ENCODE measurements at places on chromosomes 5 and 9.
A peak's percentile ranks its signal among the peaks of the same experiment; 100 is the strongest.

- no peak for DNase-seq
Measured at GRCh38 chr5:179190851-179191505, 130.8 kb downstream of the ZNF354C start.

GRCh38 chr5:11064763-11065450 is 303.9 kb upstream of the DAP start:
- DNase-seq, result no peak

DNA sequence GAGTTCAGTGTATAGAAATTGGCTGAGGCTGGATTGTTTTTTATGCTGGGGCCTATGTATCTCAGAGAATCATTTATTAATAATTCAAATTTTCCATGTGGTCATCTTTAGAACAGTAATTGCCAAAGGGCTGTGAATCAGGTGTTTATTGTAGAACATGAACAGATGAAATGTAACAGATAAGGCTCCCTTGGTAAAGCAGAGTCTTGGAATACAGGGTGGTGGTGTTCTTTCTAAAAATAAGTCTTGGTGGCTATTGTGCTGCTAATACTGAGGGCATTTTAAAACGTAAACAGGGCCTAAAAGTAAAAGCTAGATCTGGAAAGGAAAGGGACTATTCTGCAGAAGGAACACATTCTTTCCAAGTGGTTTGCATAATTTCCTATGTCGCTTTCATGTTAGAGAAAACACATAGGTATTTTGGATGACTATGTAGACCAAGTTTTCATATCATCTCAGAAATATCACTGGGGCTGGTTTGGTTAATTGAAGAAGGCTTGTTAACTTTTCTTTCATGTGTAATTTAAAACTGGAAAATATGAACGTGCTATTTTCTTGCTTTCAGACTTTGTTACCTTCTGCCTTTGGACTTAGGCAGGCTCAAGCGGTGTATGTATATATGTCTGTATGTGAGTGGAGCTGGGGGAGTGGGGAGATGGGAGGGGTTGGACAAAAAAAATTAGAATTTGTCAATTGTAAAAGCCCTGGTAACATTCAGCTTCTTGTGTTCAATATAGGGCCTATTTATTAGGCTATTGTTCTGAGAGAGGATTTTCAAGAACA is 119.9 kb upstream of the ANKRD55 start:
- no peak for DNase-seq

DNA sequence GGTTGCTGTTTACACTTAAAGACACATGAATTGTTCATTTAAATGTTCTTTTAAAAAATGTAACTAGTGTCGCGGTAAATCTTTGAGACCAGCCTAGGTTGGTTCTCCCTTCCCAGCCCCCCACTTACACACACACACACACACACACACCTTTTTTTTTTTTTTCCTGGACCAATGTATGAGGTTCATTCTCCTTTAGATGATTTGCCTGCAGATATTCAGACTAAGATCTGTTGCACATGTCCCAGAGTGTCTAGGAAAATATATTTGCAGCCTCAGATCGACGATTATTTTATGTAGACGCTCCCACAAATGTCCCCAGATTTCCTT is 4.4 kb upstream of the ELAVL2 start:
- DNase-seq, result no peak

- no peak for DNase-seq
Measured at GRCh38 chr5:135234666-135235401, 164.2 kb downstream of the MACROH2A1 start.

GRCh38 chr9:95137587-95138145 is 179.8 kb downstream of the FANCC start:
- DNase-seq, result no peak

GRCh38 chr5:134139891-134140469 is 25.5 kb downstream of the TCF7 start:
- no peak for DNase-seq

GRCh38 chr5:140725799-140726471 is 25.7 kb downstream of the ZMAT2 start:
- peak; percentile 17 for DNase-seq

Measured in stimulated activated CD4-positive, alpha-beta T cell treated with anti-CD3 and anti-CD28 coated beads, TNF-alpha, amount 100 ng/mL, for 4 hours (primary cell).